ENCODE measurements at places on chromosomes 4 and X. TPM values are rescaled to one million over a fixed set of nuclear protein-coding genes. Genes with fewer than 3 reads are reported as not detected.

DNA sequence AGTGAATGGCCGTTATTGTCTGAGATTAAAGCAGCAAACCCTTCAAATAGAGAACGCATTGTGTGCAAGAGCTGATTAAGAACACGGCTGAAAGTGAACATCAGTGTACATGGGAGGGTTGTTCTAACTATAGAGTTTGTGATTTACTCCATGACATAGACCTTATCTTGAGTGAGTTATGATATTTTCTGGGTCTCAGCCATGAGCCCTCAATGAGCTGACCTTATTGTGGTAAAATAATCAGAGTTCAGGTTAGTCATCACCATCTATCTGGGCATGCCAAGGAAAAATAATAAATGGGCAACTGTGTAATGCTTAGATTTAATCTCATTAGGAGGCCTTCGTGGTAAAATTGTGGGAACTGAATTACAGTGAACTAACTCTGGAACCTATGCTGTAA lies 33.2 kb upstream of the CLDN24 start:
- DNase-seq = no peak

- DNase-seq = no peak
Measured at GRCh38 chrX:150489359-150490015, 78.9 kb upstream of the MTM1 start.

- DNase-seq = no peak
Measured at GRCh38 chr4:48031802-48032525, 15.4 kb downstream of the NIPAL1 start.

DNA sequence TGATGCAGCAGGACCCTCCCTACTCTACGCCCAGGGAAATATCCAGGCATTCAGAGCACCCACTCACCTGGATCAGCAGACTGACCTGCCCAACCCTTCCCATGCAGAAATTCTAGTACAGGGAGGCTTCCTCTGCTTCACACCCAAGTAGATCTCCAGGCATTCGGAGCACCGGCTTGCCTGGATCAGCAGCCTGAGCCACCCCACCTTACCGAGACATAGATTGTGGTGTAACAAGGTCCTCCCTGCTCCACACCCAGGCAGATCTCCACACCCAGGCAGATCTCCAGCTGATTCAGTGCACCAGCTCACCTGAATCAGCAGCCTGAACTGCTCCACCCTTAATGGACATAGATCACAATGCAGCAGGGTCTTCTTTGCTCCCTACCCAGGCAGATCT lies 215.1 kb upstream of the CPEB2 start:
- no peak for DNase-seq

- DNase-seq = no peak
Measured at GRCh38 chr4:75036046-75036830, 103.3 kb downstream of the PARM1 start.

DNA sequence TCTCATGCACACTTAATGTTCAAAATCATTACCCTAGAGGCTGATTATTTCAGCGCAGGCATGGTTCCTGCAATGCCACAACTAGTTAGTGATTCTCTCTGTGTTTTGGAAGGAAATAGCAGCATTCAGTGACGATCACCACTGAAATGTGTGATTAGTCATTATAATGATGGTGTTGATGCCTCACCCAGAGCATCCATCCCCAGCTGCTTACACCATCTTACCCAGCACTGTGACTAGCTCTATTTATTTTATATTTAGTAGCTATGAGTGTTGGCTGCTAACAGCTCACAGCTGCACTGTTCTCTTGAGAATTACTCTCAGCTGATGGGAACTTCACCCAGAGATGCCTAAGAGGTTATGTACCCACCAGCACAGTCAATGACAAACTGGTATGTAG lies 60.5 kb upstream of the TSPAN7 start:
- DNase-seq = no peak

GRCh38 chrX:21766101-21766500 lies 8.2 kb upstream of the SMPX start:
- no peak for DNase-seq

GRCh38 chr4:109334129-109335105 lies 32.0 kb upstream of the COL25A1 start:
- no peak for DNase-seq

DNA sequence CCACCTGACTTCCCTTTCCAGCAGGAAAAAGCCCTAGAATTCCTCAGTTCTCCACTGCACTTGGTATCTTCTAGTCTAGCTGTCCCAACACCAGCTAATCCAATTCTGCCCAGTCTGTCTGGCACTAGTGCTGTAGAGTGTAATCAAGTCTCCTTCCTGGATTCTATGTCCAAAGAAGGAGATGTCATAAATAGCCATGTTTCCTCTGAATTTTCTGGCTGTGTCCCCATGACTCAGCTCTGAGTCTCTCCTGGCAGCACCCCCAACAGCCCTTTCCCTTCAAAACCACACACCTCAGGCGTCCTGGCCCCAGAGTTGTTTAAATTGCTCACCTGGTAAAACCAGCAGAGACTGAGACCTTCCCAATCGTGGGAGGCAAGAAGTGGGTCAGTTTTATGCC lies 197.2 kb downstream of the GRXCR1 start:
- DNase-seq = no peak

GRCh38 chr4:5188130-5188529 lies 136.8 kb downstream of the STK32B start:
- DNase-seq = no peak

Gene SPP1
- 78.8 TPM for polyA plus RNA-seq

Gene GPC4
- polyA plus RNA-seq = 3.0 TPM

Gene SH2D1A
- polyA plus RNA-seq = 0.08 TPM

Gene ETDA
- polyA plus RNA-seq = not detected

Gene GASK1B
- 3.0 TPM for polyA plus RNA-seq

Gene YTHDC1
- 43.5 TPM for polyA plus RNA-seq

Gene STATH
- not detected for polyA plus RNA-seq

Gene NMU
- polyA plus RNA-seq = not detected

Gene SSX4B
- polyA plus RNA-seq = not detected
